NCI-H524 (cell line): ENCODE measurements at places on chromosomes 7 and 10.

GRCh38 chr10:103504181-103504783 is 10.8 kb downstream of the NEURL1 start:
- DNase-seq: no peak

- no peak for DNase-seq
These were observed 342.8 kb downstream of the DNAJB6 start for GRCh38 chr7:157679607-157680006.

- no peak for DNase-seq
These were observed 8.6 kb downstream of the CPA5 start for GRCh38 chr7:130353196-130353595.

DNA sequence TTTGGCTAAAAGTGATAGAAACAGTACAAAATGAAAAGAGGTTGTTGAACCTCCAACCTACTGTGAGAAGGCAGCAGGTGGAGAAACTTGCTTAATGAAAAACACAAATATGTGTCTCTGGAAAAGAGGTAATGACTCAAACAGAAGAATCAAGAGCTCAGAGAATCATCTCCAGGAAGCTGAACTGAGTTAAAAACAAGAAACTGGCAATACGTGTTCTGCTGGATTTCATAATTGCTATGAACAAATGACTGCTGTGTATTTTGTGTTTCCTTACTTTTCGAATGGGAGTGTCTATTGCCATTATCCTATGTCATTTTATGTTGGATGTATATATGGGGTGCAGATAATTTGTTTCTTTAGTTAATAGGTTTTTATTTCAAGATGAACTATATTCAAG is 401.1 kb downstream of the DGKB start:
- DNase-seq: no peak

DNA sequence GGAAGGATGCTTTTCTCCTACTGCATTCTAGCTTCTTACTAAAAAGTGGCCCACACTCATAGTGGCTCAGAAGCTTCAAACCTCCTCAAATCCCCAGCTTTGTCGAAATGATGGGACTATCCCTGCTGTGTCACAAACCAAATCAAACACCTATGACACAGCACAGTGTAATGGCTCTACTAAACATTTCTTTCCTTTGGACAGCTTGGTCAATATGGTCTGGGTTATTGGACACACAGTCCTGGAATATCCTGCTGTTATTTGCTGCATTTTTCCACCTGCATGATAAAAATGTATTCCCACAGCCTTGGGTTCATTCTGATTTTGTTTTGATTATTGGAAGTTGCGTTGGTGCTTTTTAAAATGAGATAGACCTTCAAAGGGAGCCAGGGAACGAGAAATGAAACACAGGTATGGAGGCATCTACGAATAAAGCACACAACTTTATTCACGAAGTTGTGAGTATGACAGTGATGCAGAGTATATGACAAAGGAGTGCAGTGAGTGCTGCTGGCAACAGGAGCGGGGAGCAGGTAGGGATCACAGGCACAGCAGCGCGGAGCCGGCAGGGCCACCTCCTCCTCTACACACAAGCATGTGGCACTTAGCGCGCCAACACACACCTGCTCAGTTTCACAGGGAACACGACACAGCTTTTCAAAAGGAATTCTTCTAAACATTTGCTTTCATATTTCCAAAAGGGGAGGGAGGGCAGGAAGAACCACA is 26.5 kb upstream of the AFAP1L2 start:
- no peak for DNase-seq

DNA sequence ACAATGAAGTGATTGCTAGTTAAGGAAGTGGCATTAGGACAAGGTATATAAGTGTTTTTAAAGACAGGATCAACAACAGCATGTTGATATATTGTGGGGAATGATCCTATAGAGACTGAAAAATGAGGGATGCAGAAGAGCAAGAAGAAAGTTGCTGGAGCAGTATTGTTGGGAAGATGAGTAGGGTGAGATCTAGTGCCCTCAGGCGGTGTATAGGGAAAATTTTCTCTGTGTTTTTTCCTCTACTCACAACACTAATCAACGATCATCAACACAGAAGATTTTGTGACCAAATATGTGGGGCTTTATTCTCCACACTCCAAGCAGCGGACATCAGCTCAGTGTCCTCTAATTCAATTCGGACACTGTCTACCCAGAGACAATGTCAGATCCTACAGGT is 9.6 kb upstream of the PTTG1IP2 start:
- no peak for DNase-seq

DNA sequence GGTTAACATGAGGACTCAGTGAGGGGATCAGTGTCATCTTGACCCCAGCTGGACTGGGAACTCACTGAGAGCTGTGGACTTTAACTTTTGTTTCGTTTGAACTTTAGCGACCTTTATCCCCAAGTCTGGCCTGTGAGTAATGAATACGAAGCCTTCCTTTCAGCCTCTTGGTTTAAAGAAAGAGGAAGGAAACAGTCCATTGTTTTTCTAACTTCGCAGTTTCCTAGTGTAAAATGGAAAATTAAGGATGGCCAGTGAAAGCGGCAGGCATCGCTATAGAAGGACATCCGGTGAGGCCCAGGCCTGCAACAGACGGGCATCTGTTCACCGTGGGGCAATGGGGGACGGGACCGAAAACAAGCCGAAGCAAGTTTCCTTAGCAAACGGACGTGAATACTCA is 44.1 kb upstream of the ADO start:
- no peak for DNase-seq

DNA sequence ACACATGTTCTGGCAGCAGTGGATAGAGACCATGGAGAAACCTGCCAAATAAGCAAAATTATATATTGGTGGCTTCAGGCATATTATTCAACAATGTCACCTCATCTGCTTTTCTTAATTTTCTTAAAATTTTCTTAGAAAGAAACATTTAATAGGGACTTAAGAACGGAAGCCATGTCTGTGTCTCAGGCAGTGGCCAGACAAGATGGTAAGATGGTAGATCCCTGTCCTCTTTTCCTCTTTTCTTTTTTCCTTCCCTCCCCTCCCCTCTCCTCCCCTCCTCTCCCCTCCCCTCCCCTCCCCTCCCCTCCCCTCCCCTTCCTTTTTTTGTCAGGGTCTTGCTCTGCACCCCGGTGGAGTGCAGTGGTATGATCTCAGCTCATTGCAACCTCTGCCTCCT is 24.2 kb upstream of the ICA1 start:
- DNase-seq: no peak

DNA sequence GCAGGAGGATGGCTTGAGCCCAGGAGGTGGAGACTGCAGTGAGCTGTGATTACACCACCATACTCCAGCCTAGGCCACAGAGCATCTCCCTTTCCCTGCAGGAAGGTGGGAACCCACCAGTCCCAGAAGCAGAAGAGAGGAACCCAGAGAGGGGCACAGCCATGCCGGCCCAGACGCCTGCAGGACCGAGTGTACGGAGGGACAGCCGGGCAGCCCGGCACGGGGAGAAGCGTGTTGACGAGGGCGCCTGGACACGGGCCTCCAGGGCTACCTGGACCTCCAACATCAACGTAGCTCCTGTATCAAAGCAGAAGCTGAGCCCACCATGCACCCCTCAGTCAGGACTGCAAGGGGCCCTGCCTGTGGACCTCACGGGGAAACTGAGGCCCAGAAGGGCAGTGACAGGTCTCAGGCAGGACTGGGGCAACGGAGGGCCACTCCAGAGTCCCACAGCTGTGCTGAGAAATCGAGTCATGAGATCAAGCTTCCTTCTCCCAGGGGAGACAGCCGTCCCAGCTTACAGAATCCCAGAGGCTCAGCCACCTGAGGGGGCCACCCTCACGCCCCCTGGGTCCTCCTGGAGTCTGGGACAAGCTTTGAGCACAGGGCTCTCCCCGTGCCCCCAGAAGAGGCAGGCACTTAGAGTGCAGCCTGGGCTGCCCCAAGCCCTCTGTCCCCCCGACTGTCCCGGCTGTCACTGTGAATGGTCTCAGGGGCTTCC is 43.1 kb downstream of the TNRC18 start:
- DNase-seq: no peak

GRCh38 chr10:118958984-118959925 is 70.3 kb upstream of the NANOS1 start:
- no peak for DNase-seq

DNA sequence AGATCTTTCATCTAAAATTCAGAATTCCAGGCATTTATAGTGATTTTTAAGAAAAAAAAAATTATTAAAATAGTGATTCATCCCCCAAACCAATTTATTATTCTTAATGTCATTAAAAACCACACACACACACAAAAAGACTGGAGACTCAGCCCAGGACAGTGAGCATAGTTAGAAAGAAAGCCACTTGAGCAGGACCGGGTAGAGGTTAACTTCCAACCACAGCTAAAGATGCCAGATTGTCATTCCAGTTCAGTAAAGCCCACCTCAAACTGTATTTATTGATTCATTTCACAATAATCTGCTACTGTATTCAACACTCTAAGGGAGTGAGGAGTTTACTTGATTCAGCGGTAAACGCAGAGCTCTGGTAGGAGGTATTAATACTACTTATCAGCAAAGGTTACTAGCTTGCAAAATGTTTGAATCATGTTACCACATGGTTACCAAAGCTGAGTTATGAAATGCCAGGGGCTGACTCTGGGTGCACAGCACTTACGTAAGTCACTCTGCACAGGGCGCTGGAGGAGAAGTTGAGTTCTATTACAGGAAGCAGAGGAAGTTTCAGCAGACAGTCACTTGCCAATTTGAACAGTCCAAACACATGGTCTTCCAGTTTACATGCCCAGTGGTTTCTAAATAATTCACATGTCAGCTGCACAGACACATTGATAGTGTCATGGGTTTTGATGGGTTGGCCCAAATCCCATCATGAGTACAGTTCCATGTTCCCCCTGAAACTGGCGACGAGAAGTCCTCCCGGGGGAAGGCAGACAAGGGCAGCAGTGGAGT is 64.6 kb downstream of the KLF6 start:
- DNase-seq: no peak

GRCh38 chr10:80132299-80133139 is at the start of gene PLAC9:
PLAC9 (plus strand) TSS chr10:80132730; CDS start chr10:80132763, 33 bp downstream.
- no peak for DNase-seq

DNA sequence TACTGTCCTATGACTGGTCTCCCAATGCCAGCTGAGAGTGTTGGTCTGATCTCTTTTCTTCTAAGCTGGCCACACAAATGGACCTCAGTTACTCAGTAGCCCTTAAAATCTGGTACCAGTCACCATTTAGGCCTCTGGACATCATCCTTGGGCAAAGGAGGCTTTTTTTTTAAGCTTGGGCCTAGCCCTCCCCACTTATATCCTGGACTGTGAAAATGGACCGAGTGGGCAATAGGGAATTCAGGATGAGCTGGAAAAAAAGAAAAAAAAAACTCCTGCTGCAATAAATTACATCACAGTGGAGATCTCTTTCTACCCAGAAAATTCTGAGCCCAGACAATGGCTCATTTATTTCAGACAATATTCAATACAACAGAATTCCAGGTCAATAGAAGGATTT is 68.4 kb downstream of the PARP12 start:
- DNase-seq: no peak

GRCh38 chr10:122699796-122700455 is at the start of gene C10orf120:
C10orf120 (minus strand) TSS chr10:122699846; CDS start chr10:122699790, 56 bp downstream.
- no peak for DNase-seq

GRCh38 chr10:75007646-75008045 is 103.8 kb upstream of the SAMD8 start:
- no peak for DNase-seq

- no peak for DNase-seq
These were observed 12.9 kb downstream of the ATP6V1F start for GRCh38 chr7:128875523-128875948.

DNA sequence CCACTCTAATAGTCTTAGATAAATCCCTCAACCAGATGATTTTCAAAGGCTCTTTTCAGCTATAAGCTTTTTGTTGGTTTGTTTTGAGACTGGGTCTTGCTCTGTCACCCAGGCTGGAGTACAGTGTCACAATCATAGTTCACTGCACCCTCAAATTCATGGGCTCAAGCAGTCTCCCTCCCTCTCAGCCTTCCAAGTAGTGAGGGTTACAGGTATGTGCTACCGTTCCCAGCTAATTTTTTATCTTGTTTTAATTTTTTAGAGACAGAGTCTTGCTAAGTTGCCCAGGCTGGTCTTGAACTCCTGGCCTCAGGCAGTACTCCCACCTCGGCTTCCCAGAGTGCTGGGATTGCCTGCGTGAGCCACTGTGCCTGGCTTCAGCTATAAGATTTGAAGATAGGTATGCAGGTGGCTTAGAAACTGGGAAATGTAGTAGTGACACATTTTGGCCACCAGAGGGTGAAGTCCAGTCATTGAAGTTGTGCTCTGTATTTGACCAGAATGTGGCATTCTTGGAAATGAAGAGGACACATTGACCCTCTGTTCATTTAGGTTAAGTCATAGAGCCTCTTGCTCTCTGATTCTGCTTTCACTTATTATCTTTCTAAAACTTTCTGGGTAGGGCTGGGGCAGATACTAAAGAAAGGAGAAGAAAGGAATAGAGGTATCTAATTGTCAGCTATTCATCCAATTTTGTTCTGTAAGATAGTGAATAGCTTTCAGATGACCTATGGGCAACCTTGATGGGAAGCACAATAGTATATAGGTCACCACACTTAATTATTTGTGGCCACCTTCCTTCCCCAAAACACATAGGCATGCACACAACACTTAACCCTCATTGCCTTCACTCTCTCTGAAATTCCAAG is 36.0 kb downstream of the R3HCC1L start:
- peak; percentile 24 for DNase-seq

- DNase-seq: no peak
These were observed 161.2 kb downstream of the TAX1BP1 start for GRCh38 chr7:27901028-27901760.

DNA sequence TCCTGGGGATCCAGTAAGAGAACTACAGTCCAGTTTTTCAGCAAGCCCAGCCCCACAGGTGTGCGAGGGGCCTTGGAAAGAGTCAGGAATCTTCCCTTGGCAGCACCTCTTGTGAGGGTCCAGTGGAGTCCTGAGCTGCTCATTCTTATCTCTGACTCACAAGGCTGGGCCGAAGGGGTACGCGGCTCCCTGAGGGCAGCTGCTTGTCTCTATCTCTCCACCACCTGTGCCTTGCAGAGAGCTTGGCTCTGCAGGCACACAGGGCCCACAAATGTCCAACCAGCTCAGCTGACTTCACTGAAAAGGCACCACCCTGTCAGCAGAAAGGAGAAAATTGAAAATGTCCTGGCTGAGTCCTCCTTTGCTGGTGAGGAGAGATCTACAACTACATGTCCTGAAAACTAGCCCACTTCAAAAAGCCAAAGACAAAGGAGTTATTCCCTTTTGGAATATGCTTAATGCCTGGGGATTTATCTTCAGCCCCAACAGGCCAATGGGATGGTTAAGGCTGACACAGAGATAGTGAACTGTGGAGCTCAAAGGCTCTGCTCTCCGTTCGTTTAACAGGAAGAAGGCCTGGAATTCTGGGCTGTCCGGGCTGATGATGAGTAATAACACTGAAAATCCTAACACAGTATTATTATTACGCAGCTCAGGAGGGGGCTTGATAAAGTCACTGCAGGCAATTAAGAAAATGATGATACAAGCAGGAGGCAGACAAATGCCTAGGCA is 23.4 kb downstream of the UROS start:
- no peak for DNase-seq

- peak; percentile 34 for DNase-seq
These were observed 12.6 kb downstream of the TMEM176B start for GRCh38 chr7:150787321-150788281.

- DNase-seq: peak; percentile 68
These were observed 1.5 kb downstream of the TRIL start for GRCh38 chr7:28956608-28957063.
